MCF 10A (cell line): ENCODE measurements at places on chromosomes 2 and 18.

DNA sequence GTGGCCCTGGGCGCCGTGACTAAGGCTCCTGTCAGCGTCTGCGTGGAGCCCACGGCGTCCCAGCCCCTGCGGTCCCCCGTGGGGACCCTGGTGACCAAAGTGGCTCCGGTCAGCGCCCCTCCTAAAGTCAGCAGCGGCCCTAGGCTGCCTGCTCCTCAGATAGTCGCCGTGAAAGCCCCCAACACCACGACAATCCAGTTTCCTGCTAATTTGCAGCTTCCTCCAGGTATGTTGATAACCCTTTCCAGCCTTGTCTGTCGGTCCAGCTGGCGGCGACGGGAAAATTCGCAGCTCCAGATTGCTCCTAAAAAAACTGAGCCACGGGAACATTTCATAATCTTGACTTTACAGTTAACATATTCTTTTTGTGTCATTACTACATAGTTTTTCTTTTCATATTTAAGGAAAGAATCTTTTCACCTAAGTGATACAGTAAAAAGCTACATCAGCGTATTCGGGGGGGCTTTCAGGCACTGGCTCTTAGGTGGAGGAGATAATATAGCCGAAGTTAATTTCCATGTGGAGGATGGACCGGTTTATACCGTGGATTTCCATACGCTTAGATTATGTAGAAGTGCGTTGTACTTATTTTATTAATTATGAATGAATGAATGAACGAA lies 916 bp downstream of the TAF4B start:
- peaks cover 17% of the 10 kb centered on the region for H3K4me1 ChIP-seq
- H3K27ac ChIP-seq: peak overlapping the region; percentile 99
- peaks cover 4% of the 10 kb centered on the region for H3K27me3 ChIP-seq
- peak overlapping the region; percentile 93 for H3K4me3 ChIP-seq
- H3K36me3 ChIP-seq: peaks cover 7% of the 10 kb centered on the region

DNA sequence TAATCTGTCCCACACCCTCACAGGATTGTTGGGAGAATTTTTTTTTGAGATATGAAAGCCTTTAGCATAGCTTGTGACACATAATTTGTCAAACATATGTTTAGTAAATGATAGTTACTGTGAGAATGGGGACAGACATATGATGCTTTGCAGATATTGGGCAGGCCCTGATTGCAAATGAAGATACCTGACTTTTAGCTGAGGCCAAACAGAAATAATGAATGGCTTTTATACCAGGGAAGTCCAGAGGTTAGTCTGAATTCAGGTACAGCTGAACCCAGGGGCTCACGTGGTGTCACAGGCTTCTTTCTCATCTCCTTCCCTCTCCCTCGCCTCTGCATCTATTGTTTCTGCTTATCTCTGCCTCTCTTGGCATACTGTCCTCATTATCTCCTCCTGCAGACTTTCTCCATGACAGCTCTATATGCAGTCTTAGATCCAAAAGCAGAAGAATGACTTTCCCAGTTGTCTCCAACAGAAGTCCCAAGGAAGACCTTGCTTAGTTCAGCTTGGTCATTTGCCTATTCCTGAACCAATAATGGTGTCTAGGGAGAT lies 4.9 kb upstream of the WNT10A start:
- no peaks in the 10 kb centered on the region for H3K36me3 ChIP-seq
- peaks cover 25% of the 10 kb centered on the region for H3K27me3 ChIP-seq
- H3K4me3 ChIP-seq: no peak overlapping the region
- peaks cover 4% of the 10 kb centered on the region for H3K4me1 ChIP-seq
- no peak for DNase-seq
- no peak overlapping the region for H3K27ac ChIP-seq

DNA sequence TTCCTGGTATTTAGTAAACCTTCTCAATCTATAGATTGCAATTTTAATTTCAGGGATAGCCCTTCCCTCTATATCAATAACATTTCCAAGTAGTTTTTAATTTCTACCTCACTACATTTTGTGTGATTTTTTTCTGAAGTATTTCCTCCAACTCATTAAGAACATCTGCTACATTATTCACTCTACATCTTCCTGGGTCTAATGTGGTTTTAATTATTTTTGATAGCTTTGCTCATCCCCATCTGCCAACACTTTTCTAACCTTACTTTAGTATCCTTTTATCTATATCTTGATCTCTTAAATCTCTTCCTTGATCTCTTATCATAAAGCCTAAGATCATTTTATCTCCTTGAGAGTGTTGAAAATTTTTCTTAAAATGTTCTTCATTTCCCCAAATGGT lies 278.3 kb upstream of the CYP26B1 start:
- H3K4me1 ChIP-seq: no peaks in the 10 kb centered on the region
- peaks cover 4% of the 10 kb centered on the region for H3K36me3 ChIP-seq
- H3K27me3 ChIP-seq: no peaks in the 10 kb centered on the region
- H3K27ac ChIP-seq: no peak overlapping the region
- DNase-seq: no peak
- no peak overlapping the region for H3K4me3 ChIP-seq

DNA sequence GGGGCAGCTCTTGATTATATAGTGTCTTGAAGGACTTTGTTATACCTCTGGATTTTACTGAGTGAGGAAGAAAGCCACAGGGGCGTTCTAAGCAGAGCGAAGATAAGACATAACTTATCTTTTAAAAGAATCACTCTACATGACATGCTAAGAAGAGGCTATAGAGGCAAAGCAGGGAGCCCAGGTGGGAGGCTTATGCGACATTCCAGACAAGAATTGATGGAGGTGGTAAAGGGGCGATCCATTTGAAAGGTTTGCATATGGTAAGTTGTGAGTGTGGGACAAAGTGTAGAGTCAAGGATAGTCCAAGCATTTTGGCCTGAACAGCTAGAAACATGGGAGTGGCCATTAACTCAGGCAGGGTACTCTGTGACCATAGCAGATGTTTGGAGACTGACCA lies 49.8 kb downstream of the LYPD6 start:
- H3K4me3 ChIP-seq: no peak overlapping the region
- no peaks in the 10 kb centered on the region for H3K27me3 ChIP-seq
- peaks cover 5% of the 10 kb centered on the region for H3K4me1 ChIP-seq
- no peaks in the 10 kb centered on the region for H3K36me3 ChIP-seq

GRCh38 chr2:99905636-99906035 lies 236.8 kb downstream of the AFF3 start:
- no peaks in the 10 kb centered on the region for H3K4me1 ChIP-seq
- H3K27me3 ChIP-seq: peaks cover 13% of the 10 kb centered on the region
- H3K36me3 ChIP-seq: no peaks in the 10 kb centered on the region
- no peak overlapping the region for H3K4me3 ChIP-seq
- H3K27ac ChIP-seq: no peak overlapping the region

DNA sequence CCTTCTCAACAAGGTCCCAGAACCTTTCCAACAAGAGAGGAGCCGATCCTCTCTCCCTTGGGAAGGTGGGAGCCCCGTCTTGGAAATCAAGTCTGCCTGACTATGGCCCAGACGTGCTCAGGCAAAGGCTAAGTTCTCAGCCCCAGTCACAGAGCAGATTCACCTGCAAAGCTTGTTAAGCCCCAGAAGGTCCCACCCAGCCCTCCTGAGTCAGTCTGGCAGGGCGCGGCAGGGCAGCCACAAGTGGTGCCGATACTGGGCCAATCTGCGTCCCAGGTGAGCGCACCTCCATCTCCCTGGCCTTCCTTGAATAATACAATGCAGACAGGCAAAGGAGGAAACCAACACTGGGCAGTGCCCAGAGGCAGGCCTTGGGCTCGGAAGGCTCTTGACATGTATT lies 15.0 kb downstream of the CRACDL start:
- H3K4me3 ChIP-seq: no peak overlapping the region
- H3K36me3 ChIP-seq: peaks cover 7% of the 10 kb centered on the region
- DNase-seq: no peak
- peaks cover 16% of the 10 kb centered on the region for H3K4me1 ChIP-seq

DNA sequence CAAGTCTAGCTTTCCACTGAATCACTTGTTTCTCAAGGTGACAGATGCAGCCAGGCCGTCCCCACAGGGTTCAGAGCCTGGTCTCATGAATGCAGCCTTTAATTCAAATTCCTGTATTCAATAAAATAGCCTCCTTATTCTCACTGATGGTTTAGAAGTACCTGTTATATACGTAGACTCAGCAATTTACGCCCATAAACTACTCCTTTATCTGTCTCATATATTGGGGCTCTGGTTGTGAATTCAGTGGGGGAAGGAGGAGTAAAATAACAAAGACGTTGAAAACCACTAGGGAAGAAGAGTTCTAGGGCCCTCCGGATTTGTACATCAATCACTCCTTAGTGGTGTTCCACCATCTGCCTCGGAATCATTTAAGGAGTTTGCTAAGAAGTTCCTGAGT lies 1.7 kb downstream of the OBSL1 start:
- peaks cover 19% of the 10 kb centered on the region for H3K36me3 ChIP-seq
- H3K27ac ChIP-seq: no peak overlapping the region
- peak overlapping the region; percentile 49 for H3K4me3 ChIP-seq
- H3K27me3 ChIP-seq: no peaks in the 10 kb centered on the region
- DNase-seq: no peak
- H3K4me1 ChIP-seq: peaks cover 7% of the 10 kb centered on the region

DNA sequence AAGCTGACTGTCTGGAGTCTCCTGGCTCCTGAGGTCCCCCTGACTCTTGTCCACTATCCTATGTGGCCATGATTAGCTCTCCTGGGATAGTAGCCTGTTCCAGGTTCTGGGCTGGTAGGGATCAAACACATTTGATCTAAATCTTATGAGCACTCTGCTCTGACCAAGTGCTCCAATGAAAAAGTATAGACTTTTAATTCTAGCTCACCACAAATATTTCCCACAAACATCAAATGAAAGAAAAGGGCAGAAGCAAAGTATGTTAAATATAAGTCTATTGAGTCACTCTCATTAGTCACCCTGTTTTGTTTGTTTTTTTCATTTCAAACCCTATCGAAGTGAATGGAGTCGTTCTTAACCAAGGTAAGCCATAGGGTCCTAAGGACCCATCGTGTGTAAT lies 39.7 kb upstream of the NEDD4L start:
- peaks cover 13% of the 10 kb centered on the region for H3K4me1 ChIP-seq
- peak overlapping the region; percentile 50 for H3K27ac ChIP-seq
- DNase-seq: peak; percentile 68
- no peak overlapping the region for H3K4me3 ChIP-seq
- H3K27me3 ChIP-seq: no peaks in the 10 kb centered on the region
- H3K36me3 ChIP-seq: no peaks in the 10 kb centered on the region

DNA sequence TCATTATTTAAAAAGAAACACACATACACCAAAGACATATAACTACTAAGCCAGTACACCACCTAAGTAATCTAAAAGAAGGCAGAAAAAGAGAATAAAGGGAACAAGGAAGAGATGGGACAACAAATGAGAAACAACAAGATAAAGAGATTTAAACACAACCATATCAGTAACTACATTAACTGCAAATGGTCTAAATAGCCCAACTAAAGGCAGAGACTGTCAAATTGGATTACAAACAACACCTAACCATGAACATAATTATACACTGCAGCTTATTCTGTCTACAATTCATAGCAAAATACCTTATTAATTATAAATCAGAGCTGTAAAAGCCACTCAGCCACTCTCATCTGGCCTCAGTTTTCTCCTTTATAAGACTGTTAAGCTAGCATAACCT lies 15.0 kb downstream of the PPP4R1 start:
- H3K4me1 ChIP-seq: peaks cover 25% of the 10 kb centered on the region
- H3K27ac ChIP-seq: no peak overlapping the region
- DNase-seq: no peak
- H3K27me3 ChIP-seq: no peaks in the 10 kb centered on the region
- H3K4me3 ChIP-seq: no peak overlapping the region

- peak; percentile 76 for DNase-seq
- H3K36me3 ChIP-seq: no peaks in the 10 kb centered on the region
- peaks cover 20% of the 10 kb centered on the region for H3K4me1 ChIP-seq
- H3K4me3 ChIP-seq: peak overlapping the region; percentile 11
Observed at GRCh38 chr2:172783165-172783898, 47.7 kb downstream of the RAPGEF4 start.

GRCh38 chr18:37162551-37162950 lies 333.6 kb downstream of the KIAA1328 start:
- H3K4me3 ChIP-seq: no peak overlapping the region
- no peaks in the 10 kb centered on the region for H3K27me3 ChIP-seq
- no peaks in the 10 kb centered on the region for H3K36me3 ChIP-seq
- H3K27ac ChIP-seq: no peak overlapping the region
- DNase-seq: no peak

DNA sequence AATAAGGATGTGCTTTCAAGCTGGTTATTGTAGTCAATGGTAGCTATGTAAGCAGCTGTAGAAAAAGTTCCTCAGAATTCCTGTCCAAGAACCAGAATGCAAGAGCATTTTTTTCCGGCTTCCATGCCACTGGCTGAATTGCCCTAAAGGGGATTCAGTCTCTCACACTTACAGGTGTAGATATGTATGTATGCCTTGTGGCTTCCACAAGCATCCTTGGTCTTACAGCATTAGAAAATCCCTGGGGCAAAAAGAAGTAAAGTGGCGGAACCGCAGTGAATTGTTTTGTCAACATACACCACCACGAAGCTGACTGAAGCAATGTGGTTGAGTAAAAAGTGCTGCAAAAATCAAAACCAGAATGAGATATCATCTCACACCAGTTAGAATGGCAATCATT lies 54.6 kb downstream of the FANCL start:
- H3K4me1 ChIP-seq: peaks cover 5% of the 10 kb centered on the region
- peaks cover 30% of the 10 kb centered on the region for H3K36me3 ChIP-seq

- no peaks in the 10 kb centered on the region for H3K27me3 ChIP-seq
- peaks cover 59% of the 10 kb centered on the region for H3K4me1 ChIP-seq
- H3K36me3 ChIP-seq: peaks cover 18% of the 10 kb centered on the region
- no peak overlapping the region for H3K4me3 ChIP-seq
- no peak overlapping the region for H3K27ac ChIP-seq
- no peak for DNase-seq
Observed at GRCh38 chr2:10387033-10387432, 61.1 kb downstream of the ODC1 start.

DNA sequence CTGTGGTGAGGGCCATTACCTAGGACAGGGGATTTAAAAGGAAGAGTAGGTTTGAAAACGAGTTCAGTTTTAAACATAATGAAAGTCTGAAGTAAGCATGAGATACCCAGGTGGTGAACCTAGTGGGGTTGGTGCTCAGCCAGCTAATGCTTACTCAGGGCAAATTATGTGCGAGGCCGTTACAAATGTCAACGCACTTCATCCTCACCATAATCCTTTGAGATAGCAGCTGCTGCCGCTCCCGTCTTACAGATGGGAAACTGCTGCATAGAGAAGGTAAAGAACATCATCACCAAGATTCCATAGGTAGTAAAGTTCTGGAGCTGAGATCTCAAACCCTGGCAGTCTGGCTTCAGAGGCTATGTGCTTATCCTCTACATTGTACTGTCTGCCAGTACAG lies 209.0 kb downstream of the DYM start:
- DNase-seq: no peak
- no peaks in the 10 kb centered on the region for H3K27me3 ChIP-seq
- H3K4me3 ChIP-seq: no peak overlapping the region

- no peak for DNase-seq
- no peaks in the 10 kb centered on the region for H3K36me3 ChIP-seq
- no peak overlapping the region for H3K4me3 ChIP-seq
- H3K4me1 ChIP-seq: peaks cover 32% of the 10 kb centered on the region
- H3K27ac ChIP-seq: no peak overlapping the region
- H3K27me3 ChIP-seq: no peaks in the 10 kb centered on the region
Observed at GRCh38 chr18:70426818-70427217, 138.0 kb downstream of the SOCS6 start.
